ENCODE measurements at places on chromosomes 6 and 20.

DNA sequence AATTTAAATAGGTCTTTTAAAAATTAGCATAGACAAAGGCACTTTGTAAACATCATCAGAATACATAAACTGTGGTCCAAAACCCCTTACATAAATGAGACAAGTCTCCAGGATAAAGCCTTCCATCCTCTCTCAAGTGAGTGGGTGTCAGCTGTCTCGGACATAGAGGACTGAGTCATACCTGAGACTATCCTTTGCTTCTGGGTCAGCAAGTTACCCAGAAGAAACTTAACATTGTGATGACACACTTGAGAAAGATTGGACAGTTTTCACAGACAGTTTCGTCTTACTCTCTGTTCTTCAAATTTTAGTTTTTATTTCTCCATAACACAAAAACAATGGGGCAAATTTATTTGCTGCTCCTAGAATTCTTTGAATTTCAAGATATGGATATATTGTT, 838.0 kb downstream of the DHX35 start:
- DNase-seq, result no peak

DNA sequence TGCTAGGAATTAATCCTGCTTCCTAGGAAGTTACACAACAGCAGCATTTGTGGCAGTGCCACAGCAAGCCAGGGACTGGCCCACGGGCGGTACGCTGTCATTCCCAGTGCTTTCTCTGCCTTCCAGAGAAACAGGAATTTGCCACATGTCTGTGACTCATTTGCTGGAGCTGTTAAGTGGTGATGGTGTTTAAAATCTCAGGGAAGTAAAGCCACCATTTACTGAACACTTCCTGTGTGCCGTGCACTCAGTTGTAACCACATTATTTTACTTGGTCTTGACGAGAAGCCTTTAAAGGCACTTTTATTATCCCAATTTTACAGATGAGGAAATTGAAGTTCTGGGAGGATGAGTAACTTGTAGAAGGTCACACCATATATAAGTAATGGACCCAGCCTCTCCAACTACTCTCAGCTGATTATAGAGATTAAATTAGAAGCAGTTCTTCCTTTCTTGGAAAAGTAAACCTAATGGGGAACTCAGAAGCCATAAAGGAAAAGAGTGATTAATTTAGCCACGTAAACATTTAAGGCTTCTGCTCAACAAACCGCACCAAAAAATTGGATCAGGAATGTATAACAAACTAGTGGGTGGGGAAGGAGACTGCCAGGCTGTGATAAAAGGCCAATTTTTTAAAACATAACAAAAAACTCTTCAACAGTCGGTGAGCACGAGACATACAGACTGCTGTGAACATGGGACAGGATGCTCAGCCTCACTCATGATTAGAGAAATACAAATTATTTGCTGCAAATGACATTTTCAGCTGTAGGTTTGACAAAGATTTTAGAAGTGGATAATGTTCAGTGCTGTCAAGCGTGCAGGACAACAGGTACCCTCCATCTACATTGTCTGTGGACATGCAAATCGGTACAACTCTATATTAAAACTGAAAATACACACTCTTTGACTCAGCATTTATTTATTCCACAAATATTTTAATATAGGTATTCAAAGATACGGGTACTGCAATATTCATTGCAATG, 311.2 kb downstream of the NRN1 start:
- no peak for DNase-seq

DNA sequence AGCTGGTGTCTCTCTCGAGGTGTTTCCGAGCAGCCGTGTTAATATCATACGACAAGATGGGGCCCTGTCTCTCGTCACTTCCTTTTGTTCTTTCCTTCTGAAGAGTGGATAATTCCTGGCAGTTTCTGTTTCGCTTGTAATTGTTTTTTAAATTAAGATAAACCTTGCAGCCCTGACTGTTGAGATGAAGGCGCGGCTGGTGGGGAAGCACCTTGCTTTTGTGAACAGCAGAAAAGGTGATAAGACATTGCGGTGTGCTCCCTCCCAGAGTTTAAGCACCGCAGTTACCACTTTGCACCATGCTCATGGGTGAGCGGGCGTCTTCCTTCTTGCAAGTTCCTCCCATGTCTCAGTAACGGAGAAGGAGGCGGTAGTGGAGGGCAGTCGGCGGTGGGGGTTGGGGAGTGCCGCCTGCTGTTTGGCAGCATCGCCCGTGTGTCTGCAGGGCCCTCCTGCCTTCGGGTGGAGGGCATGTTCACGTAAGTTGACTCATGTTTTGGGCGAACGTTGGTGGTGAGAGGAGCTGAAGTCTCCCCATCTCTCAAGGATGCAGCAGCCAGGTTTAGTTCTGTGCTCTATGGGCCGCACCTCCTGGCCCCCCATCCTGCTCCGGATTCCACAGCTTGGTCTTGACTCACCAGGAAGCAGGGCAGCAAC, 345.9 kb downstream of the TAF4 start:
- DNase-seq, result no peak

DNA sequence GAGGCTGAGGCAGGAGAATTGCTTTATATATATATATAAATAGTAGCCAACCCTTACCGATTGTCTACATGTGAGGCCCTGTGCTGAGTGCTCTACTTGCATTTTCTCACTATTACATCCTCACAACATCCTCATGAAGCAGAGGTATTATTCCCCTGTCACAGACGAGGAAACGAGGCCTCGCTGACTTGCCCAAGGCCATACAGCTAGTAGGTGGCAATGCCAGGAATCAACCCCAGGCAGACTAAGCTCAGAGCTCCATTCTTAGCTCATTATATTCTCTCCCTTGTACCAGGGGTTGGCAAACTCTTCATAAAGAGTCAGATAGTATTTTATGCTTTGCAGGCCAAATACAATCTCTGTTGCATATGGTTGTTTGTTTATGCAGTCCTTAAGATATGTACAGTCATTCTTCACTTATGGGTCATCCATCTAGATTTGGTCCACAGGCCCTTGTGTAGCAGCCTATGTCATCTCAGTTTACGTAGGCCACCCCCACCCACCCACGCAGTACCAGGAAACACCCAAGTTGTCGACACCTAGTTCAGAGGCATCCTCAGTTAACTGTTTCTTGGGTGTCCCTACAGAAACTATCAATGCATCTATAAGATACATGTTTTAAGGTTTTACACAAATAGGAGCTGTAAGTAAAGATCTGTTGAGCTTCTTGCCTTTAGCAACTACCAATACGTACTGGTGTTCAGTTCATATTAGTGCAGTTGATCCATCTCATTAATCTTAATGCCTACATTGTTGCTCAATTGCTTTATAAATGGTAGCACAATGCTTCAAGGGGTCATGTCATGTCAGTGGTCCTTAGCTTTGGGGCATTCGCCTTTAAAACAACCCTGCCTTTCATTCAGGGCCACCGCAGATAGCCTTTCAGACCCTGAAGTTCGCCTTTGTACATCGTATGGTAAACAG, 3.0 kb downstream of the CASS4 start:
- DNase-seq, result no peak

- DNase-seq, result no peak
Observed at GRCh38 chr6:110714143-110714542, 101.1 kb downstream of the CDK19 start.

DNA sequence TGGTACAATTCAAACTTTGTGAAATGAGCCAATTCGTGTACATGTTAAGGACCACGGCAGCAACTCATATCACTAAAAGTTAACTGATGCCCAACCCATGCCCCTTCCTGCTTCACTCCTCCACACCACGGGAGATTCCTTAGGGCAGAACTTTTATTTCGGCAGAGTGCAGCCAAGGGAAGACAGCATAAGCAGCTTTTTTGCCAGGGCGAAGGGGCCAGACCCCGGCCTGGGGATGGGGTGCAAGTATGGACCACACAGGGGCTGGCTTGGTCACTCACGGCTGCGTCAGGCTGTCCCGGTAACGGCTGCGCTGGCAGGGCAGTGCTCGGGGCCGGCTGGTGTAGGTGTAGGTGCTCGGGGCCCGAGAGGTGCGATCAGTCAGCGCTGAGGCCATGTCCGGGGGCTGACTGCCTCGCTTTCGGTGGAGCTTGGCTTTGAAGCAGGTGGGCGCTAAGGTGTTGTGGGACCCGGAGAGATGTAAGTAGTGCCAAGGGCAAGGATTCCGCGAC, 792 bp downstream of the RSPH3 start:
- no peak for DNase-seq

DNA sequence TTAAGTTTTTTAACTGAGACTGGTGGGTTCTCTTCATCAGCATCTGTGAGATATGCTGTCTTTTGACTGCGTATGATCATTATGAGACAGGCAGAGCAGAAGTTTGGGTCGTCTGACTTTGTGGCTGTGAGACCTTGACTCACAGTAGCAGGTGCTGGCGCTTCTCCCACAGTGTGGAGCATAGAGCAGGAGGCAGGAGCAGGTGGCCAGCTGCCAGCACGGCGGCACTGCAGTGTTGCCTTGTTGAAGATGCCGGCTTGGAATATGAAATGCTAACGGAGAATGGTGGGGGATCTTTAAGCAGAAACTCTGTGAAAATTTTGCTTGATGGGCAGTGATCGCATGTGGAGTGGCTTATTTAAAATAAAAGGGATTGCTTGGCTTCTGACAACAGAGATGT, 105.0 kb downstream of the TIAM2 start:
- DNase-seq, result no peak

DNA sequence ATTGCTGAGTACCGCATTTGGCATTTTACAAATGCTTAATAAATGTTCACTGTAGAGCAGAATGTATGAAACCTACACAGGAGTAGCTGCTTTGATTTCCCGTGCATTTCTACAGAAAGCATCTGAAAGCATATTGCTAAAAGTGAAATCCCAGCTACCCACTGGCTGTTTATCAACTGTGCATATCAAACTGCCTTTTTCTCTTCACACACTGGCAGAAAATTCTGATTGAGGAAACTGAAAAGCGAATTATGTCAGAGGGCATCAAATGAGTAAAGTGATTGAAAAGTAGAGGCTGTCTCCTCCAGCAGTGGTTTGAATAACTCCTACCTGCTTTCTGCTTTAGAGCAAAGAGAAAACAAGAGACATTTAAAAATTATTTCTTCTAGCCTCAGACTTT, 28.0 kb downstream of the STX11 start:
- no peak for DNase-seq

- DNase-seq, result no peak
Observed at GRCh38 chr20:32960849-32961731, 43.1 kb downstream of the SUN5 start.

GRCh38 chr6:33984466-33985312, 161.2 kb downstream of the GRM4 start:
- DNase-seq, result no peak

DNA sequence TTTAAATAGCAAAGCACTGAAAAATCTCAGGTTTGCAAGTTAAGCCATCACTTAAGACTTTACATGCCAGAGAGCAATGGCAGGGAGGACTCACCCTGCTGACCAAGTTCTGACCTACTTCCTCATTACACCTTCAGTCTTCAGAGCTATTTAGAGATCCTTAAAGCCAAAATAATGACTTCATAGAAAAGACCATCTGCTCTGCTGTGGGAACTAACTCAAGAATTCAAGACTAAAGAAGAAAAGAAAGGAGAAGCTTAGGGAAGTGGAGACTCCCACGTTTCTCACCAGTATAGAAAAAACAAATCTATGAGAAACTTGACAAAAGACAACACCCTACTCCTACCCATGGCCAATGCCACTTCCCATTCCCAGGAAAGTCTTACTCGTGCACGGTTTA, 28.6 kb downstream of the XPO5 start:
- DNase-seq, result no peak

DNA sequence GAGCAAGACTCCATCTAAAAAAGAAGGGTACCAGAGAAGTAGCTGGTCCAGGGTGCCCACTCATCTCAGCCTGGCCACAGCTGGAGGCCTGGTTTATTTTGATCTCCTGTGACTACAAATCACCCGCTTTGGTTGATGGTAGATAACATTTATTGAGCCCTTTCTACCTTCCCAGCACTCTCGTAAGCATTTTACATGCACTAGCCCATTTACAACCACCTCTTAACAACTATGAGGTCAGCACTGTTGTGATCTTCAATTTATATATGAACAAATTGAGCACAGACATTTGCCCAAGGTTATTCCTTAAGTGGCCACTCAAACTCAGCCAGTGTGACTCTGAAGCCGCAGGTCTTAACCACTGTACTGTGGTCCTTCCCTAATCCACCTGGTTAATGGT, 104.7 kb downstream of the EPM2A start:
- no peak for DNase-seq

DNA sequence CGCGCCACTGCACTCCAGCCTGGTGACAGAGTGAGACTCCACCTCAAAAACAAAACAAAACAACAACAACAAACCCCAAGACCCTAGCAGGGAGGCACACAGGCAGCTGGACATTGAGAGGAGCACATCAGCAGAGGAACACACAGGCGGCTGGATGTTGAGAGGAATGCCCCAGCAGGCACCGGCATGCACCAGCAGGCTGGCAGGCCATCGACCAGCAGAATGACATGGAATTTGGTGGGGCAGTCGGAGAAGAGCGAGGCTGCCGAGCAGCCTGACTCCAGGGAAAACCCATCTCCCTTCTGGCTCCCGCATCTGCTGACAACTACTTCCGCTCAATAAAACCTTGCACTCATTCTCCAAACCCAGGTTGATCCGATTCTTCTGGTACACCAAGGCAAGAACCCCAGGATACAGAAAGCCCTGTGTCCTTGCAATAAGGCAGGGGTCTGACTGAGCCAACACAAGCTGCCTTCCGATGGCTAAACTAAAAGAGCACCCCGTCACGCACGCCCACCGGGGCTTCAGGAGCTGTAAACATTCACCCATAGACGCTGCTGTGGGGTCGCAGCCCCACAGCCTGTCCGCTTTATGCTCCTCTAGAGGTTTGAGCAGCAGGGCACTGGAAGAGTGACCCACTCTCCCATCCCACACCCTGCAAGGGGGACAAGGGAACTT, 60.2 kb downstream of the SLC22A23 start:
- no peak for DNase-seq

- no peak for DNase-seq
Observed at GRCh38 chr6:148332088-148332487, 10.6 kb upstream of the SASH1 start.

DNA sequence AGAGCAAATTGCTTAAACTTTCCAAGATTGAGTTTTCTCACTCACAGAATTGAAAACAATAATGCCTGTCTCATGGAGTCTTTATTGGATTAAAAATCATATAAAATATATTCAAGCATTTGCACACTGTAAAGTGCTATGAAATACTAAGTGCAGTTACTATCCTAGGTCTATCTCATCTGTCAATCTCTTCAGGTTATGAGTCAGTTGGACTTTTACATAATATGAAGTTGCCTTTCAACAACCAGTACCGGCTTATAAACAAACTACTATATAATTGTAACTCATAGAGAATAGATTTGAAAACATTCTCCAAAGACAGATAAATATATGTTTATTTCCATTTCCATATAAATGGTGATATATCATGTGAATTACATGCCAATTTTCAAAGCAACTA, 20.4 kb upstream of the GSTA4 start:
- DNase-seq, result no peak
